ENCODE measurements at places on chromosomes 12 and 14. TPM values are rescaled to one million over a fixed set of nuclear protein-coding genes. Genes with fewer than 3 reads are reported as not detected.
A peak's percentile ranks its signal among the peaks of the same experiment; 100 is the strongest.

DNA sequence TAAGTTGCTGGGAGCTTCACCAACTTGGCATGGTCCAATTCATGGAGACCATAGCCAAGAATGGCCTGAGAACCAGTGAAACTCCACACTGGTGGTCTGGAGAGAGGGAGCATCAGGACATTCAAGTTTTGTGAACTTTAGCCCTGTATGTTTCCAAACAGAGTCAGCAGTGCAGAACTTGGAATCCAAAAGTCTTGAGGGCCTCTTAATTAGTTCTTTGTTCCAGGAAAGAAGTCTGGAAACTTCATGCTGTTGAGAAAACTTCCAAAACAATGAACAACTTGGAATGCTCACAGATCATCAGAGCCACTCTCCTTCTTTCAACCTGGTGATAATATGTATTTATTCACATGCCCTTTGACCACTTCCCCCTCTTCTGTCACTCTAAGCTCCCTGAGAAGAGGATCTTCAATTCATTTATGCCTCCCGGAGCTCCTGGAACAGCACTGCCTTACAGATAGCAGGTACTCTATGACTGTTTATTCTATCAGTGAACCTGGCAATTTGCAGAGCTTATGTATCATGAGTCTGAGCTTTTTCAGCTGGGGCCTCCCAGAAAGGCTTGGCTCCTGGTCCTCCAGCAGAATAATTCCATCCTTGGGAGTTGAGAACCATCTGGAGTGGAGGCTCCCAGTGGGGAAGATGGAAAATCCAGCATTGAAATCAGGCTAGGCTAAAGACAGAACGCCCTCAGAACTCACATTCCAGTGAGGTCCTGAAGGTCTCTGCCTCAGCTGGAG is 191.4 kb downstream of the KTN1 start:
- H3K27ac ChIP-seq = no peak overlapping the region
- no peaks in the 10 kb centered on the region for H3K36me3 ChIP-seq
- H3K4me3 ChIP-seq = no peak overlapping the region
- H3K27me3 ChIP-seq = no peaks in the 10 kb centered on the region
- DNase-seq = no peak

DNA sequence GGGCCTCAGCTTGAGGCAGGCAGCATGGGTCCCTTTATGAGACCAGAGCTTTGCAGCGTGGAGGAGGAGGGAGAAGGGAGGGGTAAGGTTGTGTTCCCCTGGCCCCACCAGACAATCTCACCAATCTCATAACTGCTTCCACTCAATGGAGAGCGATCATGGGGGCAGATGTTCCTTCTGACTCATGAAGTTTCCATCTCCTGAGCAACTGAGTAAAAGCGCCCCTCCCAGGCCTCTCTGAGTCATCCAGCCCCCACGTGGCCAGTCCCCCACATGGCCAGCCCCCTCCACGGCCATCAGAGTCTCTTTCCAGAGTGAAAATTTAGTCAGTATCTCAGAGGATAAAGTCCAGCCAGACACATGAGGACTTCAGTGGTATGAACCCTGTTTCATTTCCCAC is 39.2 kb upstream of the PLXNC1 start:
- H3K27ac ChIP-seq = no peak overlapping the region
- no peak for DNase-seq
- H3K36me3 ChIP-seq = no peaks in the 10 kb centered on the region
- H3K4me1 ChIP-seq = no peaks in the 10 kb centered on the region
- no peak overlapping the region for H3K4me3 ChIP-seq

DNA sequence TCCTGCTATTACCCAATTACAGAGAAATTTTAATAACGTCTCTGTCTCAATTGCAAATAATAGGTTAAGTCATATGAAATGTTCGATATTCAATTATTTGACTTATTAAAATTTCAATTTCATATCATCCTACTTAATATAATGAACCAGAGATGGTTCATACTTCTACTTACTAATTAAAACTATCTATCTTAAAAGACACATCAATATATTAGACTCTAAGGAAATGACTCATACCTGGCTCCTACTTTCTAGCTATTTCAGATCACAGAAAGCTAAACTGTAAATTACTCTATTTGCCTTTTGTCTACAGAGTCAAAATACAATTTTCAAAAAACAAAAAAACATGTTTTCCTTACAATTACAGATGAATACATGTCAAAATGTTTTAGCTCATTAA is 99.6 kb downstream of the CAPZA3 start:
- no peaks in the 10 kb centered on the region for H3K36me3 ChIP-seq
- DNase-seq = no peak
- no peak overlapping the region for H3K4me3 ChIP-seq
- no peaks in the 10 kb centered on the region for H3K4me1 ChIP-seq
- no peak overlapping the region for H3K27ac ChIP-seq
- H3K27me3 ChIP-seq = no peaks in the 10 kb centered on the region

GRCh38 chr14:49634547-49635334 is at the start of gene DNAAF2:
DNAAF2 (minus strand) TSS chr14:49635244; CDS start chr14:49635149, 95 bp downstream.
- peak; percentile 62 for DNase-seq
- H3K4me1 ChIP-seq = peaks cover 20% of the 10 kb centered on the region
- no peaks in the 10 kb centered on the region for H3K27me3 ChIP-seq

DNA sequence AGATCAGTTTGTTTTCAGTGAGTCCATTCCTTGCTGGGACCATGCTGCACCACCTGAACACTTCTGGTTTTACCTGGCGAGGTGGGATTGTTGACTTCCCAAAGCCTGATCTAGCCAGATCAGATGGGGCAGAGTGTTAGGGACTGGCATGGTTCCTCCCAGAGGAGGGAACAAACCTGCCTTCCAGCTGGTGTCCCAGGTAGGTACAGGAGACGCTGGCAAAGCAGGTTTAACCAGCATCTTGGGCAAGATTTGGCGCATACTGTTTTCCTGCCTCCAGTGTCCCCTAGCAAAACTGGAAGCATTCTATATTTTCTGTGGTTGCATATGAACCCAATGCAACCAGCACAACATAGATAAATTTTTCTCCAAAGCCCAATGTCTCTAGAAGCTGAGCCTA is 14.6 kb upstream of the FOS start:
- no peak overlapping the region for H3K4me3 ChIP-seq
- no peak for DNase-seq
- no peaks in the 10 kb centered on the region for H3K36me3 ChIP-seq

DNA sequence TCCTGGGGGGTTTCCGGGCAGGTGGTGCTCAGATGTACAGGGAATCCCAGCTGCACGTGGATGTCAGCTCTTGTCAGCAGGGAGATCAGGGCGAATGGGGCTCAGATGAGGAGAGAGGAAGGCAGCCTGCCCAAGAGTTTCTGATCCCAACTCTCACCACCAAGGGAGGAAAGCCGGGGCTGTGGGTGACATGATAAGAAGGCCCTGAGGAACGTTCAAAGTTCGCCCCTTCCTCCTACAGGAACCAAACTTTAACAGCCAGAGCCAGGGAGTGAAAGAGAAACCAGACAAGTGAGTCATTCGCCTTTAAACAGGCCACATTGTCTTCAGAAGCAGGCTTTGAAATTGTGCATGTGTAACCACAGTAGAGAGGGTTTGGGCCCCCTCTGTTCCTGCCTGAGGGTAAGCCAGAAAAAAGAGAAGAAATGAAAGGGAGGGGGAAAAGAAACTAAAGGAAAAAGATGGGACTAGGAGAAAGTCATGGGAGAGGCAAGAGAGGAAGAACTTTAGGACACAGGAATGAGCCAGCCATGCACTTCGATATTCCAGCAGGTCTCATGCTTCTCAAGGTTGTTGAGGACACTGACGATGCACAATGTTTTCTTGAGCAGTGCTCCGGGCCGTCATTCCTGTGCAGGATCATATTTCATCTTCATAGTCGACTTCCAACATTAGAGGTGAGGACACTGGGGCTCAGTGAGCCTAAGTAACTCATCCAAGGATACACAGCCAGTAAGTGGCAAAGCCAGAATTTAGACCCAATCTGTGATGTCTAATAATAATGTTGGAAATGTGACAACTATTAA is 691.4 kb upstream of the TBX3 start:
- no peak overlapping the region for H3K27ac ChIP-seq
- H3K36me3 ChIP-seq = no peaks in the 10 kb centered on the region
- peaks cover 19% of the 10 kb centered on the region for H3K27me3 ChIP-seq
- no peak overlapping the region for H3K4me3 ChIP-seq
- DNase-seq = no peak
- no peaks in the 10 kb centered on the region for H3K4me1 ChIP-seq

DNA sequence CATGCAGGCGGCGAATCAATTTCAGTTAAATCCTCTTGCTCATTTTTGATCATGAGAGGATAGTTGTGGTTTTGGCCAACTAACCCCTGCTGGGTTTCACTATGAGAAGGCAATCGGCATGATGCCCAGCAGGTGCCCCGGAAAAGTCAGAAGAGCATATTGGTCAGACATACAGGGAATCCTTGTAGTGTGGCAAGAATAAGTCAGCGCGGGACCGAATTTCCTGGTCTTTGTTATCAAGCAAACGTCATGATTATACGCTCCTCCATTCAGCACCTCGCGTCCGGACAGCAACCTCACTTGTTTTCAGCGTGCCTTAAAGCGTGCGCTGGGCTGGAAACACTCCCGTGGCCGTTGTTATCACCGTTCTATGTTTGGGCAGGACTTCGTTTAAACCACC is 1.8 kb downstream of the TBC1D30 start:
- H3K4me1 ChIP-seq = peaks cover 26% of the 10 kb centered on the region
- H3K4me3 ChIP-seq = no peak overlapping the region
- H3K27ac ChIP-seq = no peak overlapping the region
- peak; percentile 44 for DNase-seq
- no peaks in the 10 kb centered on the region for H3K36me3 ChIP-seq

DNA sequence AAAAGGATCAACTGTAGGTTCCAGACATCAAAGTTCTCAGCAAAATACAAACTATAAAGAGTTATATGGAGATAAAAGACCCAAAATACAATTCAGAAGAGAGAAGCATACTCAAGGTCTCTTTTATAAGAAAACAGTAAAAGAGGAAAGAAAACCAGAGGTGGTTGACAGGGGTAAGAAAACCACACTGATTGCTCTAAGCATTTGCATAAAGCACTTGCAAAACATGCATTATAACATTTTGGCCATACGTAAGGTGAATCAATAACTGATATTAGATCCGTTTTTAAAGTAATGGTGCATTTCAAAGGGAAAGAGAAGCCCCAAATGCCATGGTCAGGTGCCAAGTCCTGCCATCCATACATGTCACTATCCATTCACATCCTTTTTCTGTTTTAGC is 5.9 kb downstream of the DDHD1 start:
- H3K36me3 ChIP-seq = no peaks in the 10 kb centered on the region
- no peak overlapping the region for H3K4me3 ChIP-seq
- DNase-seq = no peak
- H3K27ac ChIP-seq = no peak overlapping the region
- H3K4me1 ChIP-seq = peaks cover 22% of the 10 kb centered on the region
- no peaks in the 10 kb centered on the region for H3K27me3 ChIP-seq

The TCL1A gene
- polyA plus RNA-seq = not detected
